ENCODE measurements at places on chromosomes 2 and 18. TPM values are rescaled to one million over a fixed set of nuclear protein-coding genes. Genes with fewer than 3 reads are reported as not detected.

GRCh38 chr2:9207641-9208311 is 1.2 kb downstream of the ASAP2 start:
- H3K4me3 ChIP-seq = peak overlapping the region; percentile 91
- no peaks in the 10 kb centered on the region for H3K27me3 ChIP-seq
- H3K27ac ChIP-seq = peak overlapping the region; percentile 97
- H3K4me1 ChIP-seq = peaks cover 37% of the 10 kb centered on the region

GRCh38 chr2:192314800-192315481 is 120.2 kb upstream of the TMEFF2 start:
- no peak overlapping the region for H3K27ac ChIP-seq
- H3K36me3 ChIP-seq = no peaks in the 10 kb centered on the region
- no peak overlapping the region for H3K4me3 ChIP-seq

DNER gene
- total RNA-seq = 0.31 TPM

- H3K4me3 ChIP-seq = no peak overlapping the region
- no peak overlapping the region for H3K27ac ChIP-seq
Measured at GRCh38 chr2:126668254-126668653, 12.3 kb downstream of the GYPC start.

CDH20 gene
- total RNA-seq = not detected

- no peak for DNase-seq
- no peak overlapping the region for H3K27ac ChIP-seq
- H3K36me3 ChIP-seq = no peaks in the 10 kb centered on the region
- H3K27me3 ChIP-seq = no peaks in the 10 kb centered on the region
- H3K4me1 ChIP-seq = no peaks in the 10 kb centered on the region
Measured at GRCh38 chr2:68737711-68738110, 3.1 kb downstream of the ARHGAP25 start.

Data from Panc1 (cell line).